HS-5 (cell line): ENCODE measurements at places on chromosomes 11 and 22.

DNA sequence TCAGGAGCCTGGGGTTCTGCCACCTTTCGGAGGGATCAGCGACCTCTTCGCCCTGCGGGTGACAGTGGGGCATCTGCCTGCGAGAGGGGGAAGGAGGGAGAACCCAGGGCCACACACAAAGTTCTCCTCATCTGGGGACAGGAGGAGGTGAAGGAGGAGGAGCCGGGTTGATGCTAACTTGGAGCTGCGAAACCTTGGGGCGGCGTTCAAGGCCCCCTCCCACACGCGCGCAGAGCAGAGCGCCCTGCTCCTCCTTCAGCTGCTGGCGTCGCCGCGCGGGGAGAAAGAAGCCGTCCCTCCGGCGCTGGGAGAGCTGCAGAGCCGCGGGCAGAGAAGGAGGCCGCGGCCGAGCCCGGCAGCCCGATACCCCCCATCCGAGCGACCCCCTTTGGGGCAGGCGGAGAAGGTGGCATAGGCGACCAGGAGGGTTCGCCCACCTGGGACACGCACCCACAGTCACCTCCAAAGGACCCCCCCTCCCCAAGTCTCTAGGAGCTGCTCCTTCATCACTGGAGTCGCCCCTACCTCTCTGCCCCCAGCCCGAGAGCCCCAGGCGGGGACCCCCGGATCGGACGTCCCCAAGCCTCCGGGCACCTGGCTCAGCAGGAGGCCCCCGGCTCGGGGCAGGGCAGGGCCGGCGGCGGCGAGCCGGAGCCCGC lies at the start of gene RASD2:
RASD2 (plus strand) TSS at position 237 of the 659 bp plus-strand sequence. CDS start 5,979 bp downstream, outside the sequence.
- DNase-seq: no peak

- DNase-seq: no peak
Observed at GRCh38 chr22:36347094-36347493, 40.7 kb downstream of the MYH9 start.

DNA sequence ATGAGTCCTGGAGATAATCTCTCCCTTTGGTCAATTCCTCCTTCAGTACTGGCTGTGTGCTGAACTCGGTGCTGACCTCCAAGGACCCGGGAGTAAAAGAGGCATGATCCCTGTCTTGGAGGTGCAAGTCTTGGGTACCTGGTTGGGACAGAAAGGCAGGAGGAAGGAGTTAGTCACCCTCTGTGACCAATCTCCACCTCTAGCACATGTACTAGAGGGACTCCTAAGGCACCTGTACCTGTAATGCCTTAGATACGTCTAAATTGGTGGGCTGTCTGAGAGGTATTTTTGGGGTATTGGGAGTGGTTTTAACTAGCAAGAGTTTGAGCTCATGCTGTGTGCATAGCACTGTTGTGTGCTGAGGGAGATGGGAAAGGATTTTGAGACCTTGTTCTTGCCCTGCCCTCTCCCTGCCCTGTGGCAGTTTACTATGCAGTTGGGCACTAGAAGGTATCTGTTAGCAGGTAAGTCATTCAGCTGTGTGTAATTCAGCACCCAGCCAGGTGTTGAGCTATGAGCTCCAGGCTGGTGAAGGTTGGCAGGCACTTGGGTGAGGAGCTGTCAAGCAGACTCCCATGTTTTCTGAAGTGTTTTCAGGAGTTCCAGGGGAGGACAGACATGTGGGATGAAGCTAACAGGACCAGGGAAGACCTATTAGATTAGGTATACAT lies 2.5 kb downstream of the PANX1 start:
- DNase-seq: no peak

- no peak for DNase-seq
Observed at GRCh38 chr11:70192666-70193410, 10.3 kb upstream of the FADD start.

DNA sequence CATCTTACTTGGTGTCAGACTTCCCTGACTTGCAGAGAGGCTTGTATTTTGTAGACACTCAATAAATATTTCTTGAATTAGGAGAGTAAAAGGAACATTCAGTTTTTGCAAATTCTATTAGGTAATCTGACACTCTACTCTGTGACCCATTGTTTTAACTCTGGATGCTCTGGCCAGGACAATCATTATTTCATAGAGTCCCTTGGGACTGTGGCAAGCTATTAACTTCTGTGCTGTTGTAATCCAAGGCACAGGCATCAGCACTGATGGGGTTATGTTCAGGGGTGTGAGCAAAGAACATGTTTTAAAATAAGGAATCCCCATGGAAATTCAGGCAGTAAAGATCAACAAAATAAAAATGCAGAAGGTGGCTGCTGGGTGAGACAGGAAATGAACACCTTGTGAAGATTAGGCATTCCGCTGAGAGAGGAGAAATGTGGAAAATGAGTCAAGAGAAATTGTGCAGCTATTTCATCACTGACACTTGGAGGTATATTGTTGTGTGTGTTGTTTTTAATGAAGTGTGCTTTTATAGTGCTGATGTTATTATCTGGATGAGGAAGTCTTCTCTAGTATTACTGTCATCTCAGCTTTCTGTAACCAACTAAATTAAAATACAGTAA lies 175.2 kb downstream of the WNT11 start:
- DNase-seq: no peak

- no peak for DNase-seq
Observed at GRCh38 chr11:123745764-123746451, 4.4 kb upstream of the ZNF202 start.

GRCh38 chr11:34870548-34871196 lies 45.5 kb downstream of the APIP start:
- no peak for DNase-seq

GRCh38 chr22:17744430-17744829 lies 29.8 kb downstream of the BID start:
- DNase-seq: no peak

DNA sequence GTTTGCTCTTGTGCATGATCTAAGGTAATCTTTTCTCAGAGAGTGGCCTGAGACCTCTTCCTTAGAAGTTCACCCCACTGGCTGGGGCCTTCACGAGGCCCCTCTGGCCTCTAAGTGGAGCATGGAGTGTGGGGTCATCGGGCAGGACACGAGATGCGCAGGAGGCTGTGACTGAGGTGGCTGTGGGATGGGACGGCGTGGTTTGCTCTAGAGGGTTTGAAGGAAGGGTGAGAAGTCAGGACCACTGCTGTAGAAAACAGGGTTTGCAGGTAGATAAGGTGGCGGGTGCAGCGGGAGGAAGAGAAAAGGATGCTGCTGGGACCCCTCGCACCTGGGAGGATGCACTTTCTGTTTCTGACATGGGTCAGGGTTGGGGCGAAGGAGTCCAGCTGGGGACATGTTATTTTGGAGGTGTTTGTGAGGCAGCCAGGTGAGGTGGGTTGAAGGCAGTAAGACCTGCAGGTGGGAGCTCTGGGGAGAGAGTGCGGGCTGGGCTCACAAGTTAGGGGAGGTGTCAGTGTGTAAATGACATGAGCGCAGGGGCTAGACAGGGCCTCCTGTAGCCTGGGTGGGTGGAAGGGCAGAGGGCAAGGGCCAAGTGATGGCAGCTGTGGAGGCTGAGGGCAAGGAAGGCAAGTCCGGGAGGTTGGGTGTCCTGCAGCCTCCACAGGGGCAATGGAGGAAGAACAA lies 62.5 kb downstream of the KCNQ1 start:
- no peak for DNase-seq

DNA sequence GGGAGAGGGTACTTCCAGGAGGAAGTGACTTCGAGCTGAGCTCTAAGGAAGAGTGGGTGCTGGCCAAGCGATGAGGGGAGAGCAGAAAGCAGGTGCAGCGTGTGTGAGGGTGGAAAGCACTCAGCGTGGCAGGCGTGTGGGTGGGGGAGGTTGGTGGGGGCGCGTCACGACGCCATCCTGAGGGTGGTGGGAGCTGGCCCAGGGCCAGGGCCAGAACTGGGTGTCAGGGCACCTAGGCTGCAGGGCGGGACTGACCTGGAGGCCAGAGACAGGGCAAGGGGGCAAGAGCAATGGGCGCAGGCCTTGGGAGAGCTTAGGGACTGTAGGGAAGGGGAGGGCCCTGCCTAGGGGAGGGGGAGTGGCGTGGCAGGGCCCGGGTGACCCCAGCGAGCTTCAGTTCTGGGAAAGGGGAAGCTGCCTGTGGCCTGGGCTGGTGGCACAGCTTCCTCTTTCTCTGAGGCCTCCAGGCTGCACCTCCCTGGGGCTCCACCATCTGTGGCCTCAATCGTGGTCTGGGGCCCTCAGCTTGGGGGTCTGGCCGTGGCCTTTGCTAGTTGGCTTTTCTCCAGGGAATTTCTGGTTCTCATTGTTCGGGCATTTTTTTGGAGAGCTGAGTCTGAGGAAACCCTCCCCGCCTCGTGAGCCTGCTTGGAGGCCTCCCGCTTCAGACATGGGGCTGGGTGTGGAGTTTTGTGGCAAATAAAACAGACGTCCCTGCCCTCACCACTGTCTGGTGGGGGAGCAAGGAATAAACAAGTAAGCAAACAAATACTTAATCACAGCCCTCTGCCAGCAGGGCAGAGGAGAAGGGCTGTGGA lies 8.9 kb downstream of the RELT start:
- DNase-seq: no peak

- no peak for DNase-seq
Observed at GRCh38 chr11:112789481-112789880, 171.7 kb upstream of the NCAM1 start.

DNA sequence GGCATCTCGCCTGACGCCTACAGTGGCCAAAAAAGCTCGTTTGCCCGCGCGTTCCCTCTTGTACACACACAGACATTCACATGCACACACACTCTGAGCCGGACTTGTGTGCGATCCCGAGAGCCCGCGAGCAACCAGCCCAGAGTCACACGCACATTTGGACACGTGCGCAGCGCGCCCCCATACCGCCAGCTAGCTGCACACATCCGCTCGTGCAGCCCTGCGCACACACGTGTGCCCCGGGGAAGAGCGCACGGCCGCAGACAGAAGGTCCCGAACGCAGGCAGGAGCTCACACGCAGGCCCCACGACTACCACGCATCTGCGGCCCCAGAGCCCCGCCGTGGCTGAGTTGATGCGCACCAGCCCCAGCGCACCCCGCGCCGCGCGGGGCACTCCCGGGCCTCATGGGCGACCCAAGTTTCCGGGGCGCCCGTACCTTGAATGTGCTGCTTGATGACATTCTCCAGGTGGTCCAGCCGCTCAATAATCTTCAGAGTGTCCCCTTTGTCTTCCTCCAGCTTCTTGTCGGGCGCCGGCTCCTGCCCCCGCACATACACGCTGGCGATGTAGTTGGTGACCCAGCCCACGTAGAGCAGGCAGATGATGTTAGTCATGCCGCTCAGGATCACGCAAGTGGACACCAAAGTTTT lies 758 bp downstream of the GALNT18 start:
- no peak for DNase-seq

- no peak for DNase-seq
Observed at GRCh38 chr11:131827430-131827829, 457.0 kb downstream of the NTM start.

- DNase-seq: no peak
Observed at GRCh38 chr22:33405194-33405593, 347.0 kb upstream of the SYN3 start.
